ENCODE measurements at places on chromosomes 11 and 22.

GRCh38 chr11:13269775-13270174, 7.8 kb upstream of the BMAL1 start:
- DNase-seq, result peak; percentile 27

GRCh38 chr22:43945632-43946383, 9.4 kb upstream of the SAMM50 start:
- peak; percentile 14 for DNase-seq

GRCh38 chr11:94737171-94737611, 31.0 kb upstream of the AMOTL1 start:
- DNase-seq, result peak; percentile 31

- DNase-seq, result peak; percentile 18
Observed at GRCh38 chr11:104320097-104320496, 156.2 kb upstream of the PDGFD start.

GRCh38 chr11:19753451-19754106, 40.9 kb downstream of the NAV2 start:
- DNase-seq, result peak; percentile 39

DNA sequence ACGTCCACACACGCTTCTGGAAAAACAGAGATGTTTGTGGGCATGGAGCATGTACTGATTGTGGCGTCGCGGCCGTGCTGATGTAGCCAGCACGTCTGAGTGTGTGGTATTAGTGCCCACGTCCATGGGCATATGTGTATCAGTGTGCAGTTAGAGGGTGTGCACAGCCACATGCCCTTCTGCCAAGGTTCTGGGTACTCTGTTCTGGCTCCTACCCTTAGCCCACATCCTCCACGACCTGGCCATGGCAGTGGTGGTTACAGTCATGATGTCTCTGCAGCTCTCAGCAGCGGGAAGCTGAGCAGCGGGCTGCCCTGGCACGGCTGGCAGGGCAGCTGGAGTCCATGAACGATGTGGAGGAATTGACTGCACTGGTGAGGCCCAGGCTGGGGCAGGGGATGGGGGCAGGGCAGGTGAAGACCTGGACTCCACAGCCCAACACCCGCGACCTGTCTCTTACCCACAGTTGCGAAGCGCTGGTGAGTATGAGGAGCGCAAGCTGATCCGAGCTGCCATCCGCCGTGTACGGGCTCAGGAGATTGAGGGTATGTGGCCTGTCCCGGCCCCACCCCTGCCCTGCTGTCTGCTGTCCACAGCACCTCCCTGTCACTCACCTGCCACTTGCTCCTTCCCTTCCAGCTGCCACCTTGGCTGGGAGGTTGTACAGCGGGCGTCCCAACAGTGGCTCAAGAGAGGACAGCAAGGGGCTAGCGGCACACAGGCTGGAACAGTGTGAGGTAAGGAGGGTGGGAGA, 7.3 kb downstream of the SMTN start:
- no peak for DNase-seq

GRCh38 chr22:40818192-40818746, 877 bp downstream of the SLC25A17 start:
- DNase-seq, result no peak

GRCh38 chr11:20459865-20460264, 72.3 kb downstream of the PRMT3 start:
- peak; percentile 75 for DNase-seq
